ENCODE measurements at places on chromosomes 5 and 9. TPM values are rescaled to one million over a fixed set of nuclear protein-coding genes. Genes with fewer than 3 reads are reported as not detected.

DNA sequence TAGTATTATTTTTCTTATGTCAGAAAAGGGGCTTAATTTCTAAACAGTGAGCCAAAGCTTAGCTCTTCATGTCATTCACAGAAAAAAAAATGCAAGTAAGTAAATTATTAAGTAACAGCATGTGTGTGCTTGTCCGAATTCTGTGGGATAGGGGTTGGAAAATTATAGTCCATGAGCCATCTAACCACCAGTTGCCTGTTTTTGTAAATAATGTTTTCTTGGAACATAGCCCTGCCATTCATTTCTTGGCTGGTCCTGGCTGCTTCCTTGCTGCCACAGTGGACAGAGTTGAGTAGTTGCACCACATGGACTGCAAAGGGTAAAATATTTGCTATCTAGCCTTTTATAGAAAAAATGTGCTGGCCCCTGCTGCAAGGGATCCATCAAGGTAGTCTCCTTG, 513.7 kb upstream of the WWC1 start:
- DNase-seq: no peak

DNA sequence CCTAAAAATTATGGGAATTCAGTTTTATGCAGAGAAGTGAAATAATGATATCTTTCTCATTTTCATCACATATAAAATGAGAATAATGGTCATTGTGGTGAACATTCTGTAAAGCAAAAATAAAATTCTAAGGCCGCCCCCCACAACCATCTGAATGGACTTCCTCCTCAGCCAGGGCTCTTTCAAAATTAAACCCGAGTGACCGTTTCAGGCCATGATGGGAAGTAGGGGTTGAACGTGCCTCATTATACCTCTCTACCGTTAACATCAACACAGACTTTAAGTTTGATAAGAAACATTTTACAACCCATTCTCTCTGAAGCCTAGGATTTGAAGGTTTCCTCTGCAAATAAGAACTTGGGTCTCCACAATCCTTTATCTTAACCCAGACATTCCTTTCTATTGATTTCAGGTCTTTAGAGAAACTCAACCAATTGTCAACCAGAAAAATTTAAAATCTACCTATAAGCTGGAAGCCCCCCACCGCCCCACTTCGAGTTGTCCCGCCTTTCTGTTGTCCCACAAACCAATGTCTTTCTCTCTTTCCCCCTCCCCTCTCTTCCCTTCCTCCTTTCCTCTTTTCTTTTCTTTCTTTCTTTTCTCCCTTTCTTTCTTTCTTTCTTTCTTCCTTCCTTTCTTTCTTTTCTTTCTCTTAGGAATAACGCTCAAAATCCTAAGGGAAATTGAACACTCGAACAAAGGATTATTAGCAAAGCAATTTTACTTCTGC, 1.7 kb upstream of the TMCO6 start:
- no peak for DNase-seq

- DNase-seq: no peak
These were observed 888 bp downstream of the RABGAP1 start for GRCh38 chr9:122941582-122942234.

DNA sequence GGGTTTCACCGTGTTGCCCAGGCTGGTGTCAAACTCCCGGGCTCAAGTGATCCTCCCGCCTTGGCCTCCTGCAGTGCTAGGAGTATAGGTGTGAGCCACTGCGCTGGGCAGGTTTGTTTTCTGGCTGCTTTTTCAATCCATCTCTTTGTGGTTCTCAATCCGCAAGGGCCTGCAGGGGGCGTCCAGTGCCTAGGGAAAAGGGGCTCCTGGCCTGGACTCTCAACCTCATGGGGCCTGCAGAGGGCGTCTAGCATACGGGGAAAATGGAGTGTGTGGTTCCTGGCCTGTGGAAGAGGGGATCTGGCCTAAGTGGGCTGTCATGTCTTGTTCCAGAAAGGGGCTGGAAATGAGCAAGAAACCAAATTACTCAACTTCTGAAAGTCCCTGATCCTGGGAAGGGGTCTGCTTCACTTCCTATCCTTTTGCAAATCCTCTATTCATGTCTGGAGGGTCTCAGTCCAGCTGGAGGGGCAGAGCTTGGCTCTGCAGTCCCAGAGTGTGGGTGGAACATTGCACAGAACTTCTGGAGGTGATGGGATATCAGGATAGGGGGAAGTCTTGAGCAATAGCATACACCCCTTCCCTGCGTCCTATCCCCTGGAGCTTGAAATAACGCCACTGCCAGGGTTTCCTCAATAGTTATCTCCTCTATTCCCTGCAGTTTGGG, 12.7 kb upstream of the CCL27 start:
- DNase-seq: no peak

DNA sequence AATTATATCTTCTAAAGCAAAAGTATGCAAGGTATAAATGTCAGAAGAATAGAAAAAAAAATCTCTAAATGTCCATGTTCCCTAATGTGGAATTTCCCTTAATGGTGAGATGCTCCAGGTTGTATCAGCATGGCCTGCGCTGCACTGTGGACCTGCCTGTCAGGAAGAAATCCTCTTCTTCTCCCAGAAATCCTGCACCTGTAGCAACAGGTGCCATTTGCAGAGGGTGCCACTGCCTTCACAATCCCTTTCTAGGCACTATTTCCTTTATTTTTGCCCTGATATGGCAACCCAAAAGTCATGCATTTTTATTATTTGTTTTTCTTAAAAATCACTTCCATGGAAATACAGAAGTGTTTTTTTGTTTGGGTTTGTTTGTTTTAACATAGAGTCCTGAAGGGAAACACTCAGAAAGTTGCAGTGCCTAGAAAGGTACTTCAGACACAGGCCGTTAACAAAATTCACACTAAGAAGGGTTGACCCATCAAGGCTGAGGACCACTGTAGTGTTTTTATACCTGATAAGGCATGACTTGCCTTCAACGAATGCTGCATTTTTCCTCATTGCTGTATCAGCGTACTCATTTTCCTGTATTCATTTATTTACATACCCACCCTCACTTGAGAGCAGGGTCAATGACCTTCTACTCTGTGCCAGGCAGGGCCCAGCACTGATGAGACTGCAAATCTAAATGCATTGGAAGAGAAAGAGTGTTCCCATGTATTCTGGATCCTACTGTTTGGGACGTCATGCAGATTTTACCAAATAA, 177.8 kb downstream of the SNX18 start:
- no peak for DNase-seq

- no peak for DNase-seq
These were observed 662.3 kb upstream of the SEMA6A start for GRCh38 chr5:117236941-117237340.

DNA sequence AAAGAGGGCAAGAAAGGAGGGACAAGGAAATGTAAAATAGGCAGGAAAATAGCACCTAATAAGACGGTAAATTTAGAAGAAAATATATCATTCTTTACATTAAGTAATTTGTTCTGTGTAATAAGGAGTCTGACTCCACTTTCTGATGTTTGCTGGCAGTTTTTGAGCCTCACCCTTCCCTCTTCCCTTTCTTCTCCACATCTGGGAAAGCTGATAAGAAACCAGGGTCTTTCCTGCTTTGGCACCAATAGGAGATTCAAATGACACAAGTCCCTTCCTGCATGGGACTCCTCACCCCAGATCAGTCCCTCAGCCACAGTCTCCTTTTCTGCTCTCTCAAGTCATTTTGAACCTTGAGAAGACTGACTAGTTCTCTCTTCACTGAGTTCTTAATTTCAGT, 31.2 kb upstream of the LECT2 start:
- DNase-seq: no peak

DNA sequence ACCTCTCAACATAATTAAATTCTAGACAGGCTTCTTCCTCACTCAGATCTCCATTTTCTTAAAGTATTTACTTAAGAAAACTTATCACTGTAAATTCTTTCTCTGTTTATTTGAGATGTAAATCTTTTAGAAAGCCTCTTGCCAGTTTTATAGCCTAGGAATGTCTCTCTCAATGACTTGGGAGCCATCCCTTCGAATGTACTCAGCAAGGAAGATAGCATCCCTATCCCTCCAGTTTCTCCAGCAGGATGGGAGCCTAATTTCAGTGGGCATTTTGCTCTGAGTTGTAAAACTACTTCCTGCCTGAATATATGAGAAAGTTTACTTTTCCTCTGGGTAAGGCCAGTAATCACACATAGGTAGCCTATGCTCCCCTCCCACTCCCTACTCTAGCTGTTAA, 558.5 kb upstream of the ARRDC3 start:
- no peak for DNase-seq

- no peak for DNase-seq
These were observed 188.2 kb downstream of the PAX5 start for GRCh38 chr9:36845844-36846243.

DNA sequence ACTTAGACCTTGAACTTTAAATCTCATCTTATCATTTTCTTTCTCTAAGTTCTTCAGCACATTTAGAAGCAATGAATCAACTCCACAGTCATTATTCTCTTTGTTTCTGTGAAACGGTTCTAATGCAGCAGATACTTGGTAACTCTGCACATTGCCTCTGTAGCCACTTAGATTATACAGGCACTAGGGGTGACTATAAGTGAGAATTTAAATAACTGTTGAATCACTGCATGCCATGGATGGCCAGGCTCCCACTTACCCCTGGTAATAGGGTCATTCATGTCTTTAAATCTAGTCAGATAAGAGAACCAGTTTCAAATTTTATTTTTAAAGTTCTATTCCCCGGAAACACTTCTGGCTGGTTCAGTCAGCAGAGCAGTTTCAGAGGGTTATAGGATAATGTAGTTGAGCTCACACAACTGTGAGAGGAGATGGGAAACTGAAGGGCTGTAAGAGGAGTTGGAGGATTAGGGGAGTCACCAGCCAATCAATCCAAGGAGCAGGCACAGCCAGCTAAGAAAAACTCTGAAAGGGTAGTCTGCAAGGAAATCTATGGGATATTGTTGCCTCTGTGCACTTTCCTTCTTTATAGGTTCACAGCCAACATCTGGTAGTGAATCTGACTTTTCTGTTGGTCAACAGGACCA, 4.2 kb upstream of the MINAR2 start:
- DNase-seq: no peak

- no peak for DNase-seq
These were observed 29.9 kb downstream of the CLINT1 start for GRCh38 chr5:157828944-157829639.

DNA sequence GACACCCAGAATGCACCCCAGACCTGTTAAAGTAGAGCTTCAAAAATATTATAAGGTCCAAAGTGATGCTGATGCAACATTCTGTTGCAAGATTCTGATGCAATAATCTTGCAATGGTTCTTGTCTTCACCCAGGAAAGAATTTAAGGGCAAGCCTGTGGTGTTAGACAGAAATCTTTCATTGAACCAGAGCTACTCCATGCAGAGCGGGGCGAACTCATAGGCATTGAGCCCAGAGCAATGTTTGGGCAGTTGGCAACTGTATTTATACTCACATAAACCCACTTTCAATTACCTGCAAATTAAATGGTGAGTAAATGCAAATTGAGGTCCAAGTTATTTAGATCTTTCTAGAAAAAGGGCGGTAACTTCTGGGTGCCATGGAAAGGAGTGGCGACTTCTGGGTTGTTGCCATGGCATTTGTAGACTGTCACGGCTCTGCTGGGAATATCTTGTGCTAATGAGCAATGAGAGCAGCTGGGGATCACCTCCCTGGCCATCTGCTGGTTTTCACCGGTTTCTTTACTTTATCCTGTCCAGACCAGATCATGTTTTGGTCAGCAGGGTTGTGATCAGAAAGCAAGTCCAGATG, 163.4 kb downstream of the ICE1 start:
- DNase-seq: no peak

GRCh38 chr9:71766663-71767062, 1.6 kb downstream of the CEMIP2 start:
- no peak for DNase-seq

- no peak for DNase-seq
These were observed 576.3 kb downstream of the PDE4D start for GRCh38 chr5:59317023-59317773.

Gene SPACA9
- total RNA-seq: 3.8 TPM

Gene GRAMD2B
- total RNA-seq: 40.3 TPM

Gene SYK
- total RNA-seq: 26.0 TPM

Gene SLC6A7
- not detected for total RNA-seq

Gene PLAC8L1
- total RNA-seq: not detected

Gene CLIC3
- 0.95 TPM for total RNA-seq

Gene MZB1
- 1.6 TPM for total RNA-seq

Gene SLC36A3
- not detected for total RNA-seq

Gene SPAAR
- 15.2 TPM for total RNA-seq

Gene OLFML2A
- 62.6 TPM for total RNA-seq

Gene MEIKIN
- total RNA-seq: 14.8 TPM

Gene NUDT12
- total RNA-seq: 7.0 TPM

Data from omental fat pad (tissue), 4 donors.